AG04449 (cell line): ENCODE measurements at places on chromosomes 1 and 21.

DNA sequence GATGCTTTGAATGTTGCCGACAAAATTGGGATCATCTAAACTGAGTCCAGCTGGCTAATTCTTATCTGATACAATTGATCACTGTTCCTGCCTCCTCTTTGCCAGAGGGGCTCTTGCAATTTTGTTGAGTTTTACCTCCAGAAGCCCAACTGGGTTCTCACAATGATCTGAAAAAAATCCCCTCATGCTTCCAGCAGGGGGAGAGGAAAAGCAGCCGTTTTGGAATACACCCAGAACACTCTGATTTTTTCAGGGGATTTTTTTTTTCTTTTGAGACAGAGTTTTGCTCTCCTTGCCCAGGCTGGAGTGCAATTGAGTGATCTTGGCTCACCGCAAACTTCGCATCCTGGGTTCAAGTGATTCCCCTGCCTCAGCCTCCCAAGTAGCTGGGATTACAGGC, 13.9 kb upstream of the RERE start:
- no peak for DNase-seq

- DNase-seq: no peak
These were observed 181.5 kb upstream of the HMGB4 start for GRCh38 chr1:33682371-33682770.

DNA sequence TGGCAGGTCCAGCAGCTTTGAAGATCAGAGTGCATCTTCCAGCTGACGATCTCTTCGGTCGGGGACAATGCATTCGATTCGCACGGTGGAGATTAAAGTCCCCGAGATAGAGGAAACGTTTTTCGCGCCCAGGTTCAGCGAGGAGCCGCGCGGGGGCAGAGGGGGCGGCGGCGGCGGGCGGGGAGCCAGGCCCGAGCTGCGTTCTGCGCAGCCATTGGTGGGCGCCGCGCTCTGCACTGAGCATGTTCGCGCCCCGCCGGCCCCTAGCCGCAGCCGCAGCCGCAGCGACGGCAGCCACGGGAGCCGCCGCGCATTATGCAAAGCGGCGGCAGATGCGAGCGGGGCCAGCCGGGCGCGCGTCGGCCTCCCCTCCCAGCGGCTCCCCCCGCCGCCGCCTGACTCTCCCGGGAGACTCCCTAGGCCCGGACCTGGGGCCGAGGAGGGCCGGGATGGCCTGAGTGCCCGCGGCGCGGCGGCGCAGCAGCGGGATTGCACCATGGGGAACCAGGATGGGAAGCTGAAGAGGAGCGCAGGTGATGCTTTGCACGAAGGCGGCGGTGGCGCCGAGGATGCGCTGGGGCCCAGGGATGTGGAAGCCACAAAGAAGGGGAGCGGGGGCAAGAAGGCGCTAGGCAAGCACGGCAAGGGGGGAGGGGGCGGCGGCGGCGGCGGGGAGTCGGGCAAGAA, at the start of gene FMN2:
Gene FMN2 (plus strand): TSS at position 270 of the 687 bp plus-strand sequence. CDS start 227 bp downstream, at position 497.
- DNase-seq: no peak

DNA sequence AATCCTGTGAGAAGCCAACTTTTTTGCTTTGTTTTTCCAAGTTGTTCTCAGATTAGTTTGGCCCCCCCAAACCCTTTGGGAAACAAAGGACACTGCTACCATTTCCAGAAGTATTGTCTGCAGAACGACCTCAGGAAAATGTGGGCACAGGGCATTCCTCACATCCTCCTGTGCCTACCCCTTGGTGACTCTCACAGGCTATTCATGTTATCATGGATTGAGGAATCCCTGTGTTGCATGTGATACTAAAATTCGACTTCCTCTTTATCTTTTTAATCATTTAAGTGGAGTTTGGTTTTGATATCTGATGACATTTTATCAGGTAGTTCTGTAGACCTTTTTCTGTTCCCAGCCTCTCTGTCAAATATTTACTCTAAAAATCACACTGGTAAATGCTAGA, 184.5 kb downstream of the FASLG start:
- no peak for DNase-seq

DNA sequence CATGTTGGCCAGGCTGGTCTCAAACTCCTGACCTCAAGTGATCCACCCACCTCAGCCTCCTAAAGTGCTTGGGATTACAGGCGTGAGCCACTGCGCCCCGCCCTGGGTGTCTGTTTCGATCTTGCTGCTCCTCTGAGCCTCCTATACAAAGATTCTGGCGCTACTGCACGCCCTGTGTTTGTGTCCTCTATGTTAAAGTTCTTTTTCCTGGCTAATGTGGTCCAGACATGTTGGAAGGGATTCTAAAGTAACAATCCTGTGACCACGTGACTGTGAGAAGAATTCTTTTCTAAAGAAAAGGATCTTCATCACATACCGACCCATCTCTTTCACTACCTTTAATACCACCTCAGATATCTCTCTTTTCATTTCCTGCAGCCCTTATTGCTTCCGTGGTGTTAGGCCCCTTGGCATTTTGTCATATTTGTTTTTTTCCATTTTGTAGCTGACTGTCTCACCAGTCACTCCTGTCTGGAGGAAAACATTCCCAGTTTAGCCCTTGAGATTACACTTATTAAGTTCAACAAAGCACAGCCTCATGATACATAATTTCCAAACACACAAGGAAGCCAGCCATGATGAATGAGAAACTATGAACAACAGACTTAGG, 27.2 kb upstream of the ENO1 start:
- no peak for DNase-seq
